ENCODE measurements at places on chromosomes 6 and 20.

GRCh38 chr6:70166088-70166958 is 136.6 kb downstream of the COL9A1 start:
- no peak for DNase-seq

DNA sequence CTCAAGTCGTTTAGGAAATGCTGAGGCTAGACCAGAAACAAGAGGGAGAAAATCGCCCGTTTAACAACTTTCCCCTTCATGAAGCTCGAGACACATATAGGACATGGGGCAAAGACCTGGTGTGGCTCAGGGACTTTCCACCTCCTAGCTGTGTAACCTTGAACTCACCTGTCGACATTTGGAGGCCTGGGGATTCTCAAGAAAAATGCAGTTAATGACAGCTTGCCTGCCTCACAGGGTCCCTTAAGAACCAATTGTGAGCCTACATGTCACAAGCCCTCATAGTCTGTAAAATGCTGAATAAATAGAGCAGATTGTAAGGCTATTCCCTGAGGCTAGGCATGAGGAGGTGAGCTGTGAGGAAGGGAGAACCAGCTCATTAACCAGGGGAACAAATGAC is 35.1 kb downstream of the MGME1 start:
- DNase-seq, result no peak

GRCh38 chr6:159493231-159493897 is 199.7 kb downstream of the SOD2 start:
- DNase-seq, result no peak

GRCh38 chr20:38589351-38589750 is 8.4 kb downstream of the ADIG start:
- no peak for DNase-seq

DNA sequence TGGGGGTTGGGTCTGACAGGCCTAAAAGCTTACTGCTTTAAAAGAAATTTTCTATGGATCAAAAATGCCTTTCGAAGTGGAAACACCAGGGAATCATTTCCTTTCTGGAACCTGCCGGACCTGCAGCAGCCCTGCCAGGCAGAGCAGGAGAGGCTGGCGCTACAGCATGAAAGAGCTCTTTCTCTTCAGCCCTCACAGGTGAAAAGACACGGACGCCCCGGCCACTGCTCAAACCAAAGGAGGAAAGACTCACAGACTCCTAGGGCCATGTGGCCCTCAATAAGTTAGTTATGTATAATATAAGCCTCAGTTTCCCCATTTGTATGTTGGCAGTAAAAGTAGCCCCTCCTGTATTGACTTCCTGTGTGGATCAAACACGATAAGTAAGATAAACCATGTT is 8.3 kb downstream of the SCML4 start:
- no peak for DNase-seq

- DNase-seq, result no peak
Measured at GRCh38 chr20:60211618-60212463, 253.6 kb downstream of the CDH26 start.

GRCh38 chr6:170436209-170436809 is 116.8 kb downstream of the PSMB1 start:
- DNase-seq, result no peak

- no peak for DNase-seq
Measured at GRCh38 chr6:147046141-147046877, 157.9 kb upstream of the STXBP5 start.

DNA sequence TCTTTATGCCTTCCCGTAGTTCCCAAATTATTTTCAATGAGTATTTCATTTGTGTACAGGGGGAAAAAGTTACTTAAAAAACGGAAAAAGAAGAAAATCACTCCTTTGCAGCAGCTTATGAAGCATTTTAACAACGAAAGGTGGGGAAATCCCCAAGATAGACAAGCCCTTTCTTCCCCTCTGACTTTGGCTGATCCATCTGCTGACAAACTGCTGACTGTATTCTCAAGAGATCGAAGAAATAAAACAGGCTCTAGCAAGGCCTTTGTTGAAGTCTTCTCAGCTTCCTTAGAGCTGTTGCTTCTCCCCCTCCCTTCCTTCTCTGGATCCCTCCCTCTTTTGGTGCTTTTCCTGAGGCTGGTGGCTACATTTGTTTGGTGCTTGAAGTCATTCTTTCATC is 325.2 kb downstream of the NRN1 start:
- no peak for DNase-seq

- no peak for DNase-seq
Measured at GRCh38 chr6:43798688-43799444, 28.9 kb downstream of the VEGFA start.

- DNase-seq, result no peak
Measured at GRCh38 chr6:3665608-3666007, 85.9 kb downstream of the PXDC1 start.

- no peak for DNase-seq
Measured at GRCh38 chr20:33474963-33475362, 14.9 kb upstream of the CBFA2T2 start.

- DNase-seq, result no peak
Measured at GRCh38 chr6:33592595-33593413, 12.7 kb upstream of the BAK1 start.

GRCh38 chr6:48098923-48099322 is 12.1 kb downstream of the PTCHD4 start:
- DNase-seq, result no peak

GRCh38 chr6:107819964-107820337 is 4.2 kb downstream of the SCML4 start:
- no peak for DNase-seq

DNA sequence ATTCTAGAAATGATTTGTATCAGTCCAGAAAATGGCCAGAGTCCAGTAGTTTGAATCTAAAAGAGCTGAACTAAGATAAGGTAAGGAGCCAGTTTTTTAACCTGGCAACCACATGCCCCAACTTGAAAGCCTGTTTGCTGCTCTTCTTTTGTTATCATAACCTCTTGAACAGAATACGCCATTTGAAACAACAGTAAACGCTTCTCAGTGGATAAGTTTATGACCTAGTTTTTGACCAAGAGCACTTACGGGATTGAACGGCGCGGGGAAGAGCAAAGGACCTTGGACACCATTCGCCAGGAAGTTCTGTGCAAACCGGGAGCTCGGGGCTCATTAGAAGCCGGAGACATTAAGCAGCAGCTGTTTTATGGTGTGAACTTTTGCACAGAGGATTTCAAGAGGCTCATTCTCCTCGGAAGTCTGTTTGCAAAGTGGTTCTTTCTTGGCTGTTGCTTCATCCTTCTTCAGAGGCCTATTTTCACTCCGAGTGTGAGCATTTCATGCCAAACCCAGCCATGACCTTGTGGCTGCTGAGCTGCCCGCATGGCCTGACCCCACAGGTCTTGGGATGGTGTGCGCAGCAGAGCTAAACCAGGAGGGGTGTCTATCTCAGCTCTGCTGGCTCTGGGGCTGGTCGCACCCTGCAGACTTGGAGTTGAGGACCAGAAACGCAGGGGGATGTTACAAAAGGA is 215.1 kb downstream of the SOX4 start:
- DNase-seq, result no peak

DNA sequence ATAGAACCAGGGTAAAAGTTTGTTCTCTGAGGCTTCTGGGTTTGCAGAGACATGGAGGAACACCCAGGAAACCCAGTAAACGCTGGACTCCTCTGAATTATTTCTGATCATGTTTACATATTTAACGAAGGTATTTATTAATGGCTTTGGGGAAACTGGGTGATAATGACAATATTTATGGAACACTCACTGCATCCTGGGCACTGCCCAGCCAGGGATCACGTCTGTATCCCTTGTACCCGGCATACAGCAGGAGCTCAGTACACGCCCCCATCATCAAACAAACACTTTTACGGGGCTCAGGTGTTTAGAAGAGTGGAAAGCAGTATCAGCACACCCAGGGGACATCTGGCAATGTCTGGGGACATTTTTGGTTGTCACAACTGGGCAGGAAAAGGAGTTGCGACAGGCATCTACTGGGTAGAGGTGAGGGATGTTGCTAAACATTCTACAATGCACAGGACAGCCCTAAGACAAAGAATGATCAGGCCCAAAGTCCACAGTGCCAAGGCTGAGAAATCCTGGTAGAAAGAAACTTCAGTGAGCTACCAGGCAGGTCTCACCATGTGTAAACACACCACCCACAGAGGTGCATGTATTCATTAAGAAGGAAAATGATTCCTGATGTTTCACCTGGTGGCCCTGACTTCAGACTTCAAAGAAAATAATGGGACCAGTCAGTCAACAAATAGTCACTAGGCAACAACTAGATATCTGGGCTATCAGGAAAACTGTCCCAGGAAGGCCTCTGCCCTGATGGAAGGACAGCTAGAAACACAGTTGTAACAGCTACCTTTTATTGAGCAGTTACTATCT is 35.3 kb downstream of the ZMYND8 start:
- DNase-seq, result no peak

DNA sequence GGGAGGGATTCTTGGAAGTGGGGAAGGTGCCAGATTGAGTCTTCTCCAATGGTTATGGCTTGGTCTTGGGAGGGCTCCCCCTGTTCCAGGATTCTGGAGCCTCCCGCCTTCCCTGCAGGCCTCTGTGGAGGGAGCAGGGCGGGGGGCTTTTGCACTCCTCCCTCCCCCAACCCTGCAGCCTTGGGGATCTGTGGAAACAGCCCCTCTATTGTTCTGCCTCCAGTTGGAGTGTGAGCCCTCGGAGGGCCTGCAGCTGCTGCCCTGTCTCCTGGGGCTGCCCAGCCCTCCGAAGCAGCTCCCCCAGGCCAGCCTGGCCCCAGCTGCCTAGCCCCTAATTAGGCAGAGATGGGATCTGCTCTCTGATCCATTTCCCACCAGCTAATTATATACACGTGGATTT is 14.7 kb downstream of the FAM110A start:
- no peak for DNase-seq

GRCh38 chr6:156883497-156884252 is 106.5 kb downstream of the ARID1B start:
- no peak for DNase-seq

- DNase-seq, result no peak
Measured at GRCh38 chr6:125792680-125793079, 1.9 kb downstream of the NCOA7 start.

DNA sequence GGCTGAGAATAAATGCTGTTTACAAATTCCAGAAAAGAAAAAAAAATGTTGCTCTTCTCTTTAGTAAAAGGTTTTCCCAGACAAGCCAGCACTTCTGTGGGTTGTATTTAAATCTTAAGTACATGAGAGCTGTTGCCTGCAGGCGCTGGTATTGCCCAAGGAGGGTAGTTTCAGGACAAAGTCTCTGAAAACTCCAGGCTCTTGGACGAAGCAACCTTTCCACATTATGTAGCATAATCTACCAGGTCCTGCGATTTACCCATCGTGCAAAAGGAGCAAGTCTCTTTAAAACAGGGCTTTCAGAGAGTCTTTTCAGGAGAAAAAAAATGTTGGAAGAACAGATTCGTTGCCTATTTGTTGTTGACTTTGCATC is 65.6 kb downstream of the PLG start:
- no peak for DNase-seq

- no peak for DNase-seq
Measured at GRCh38 chr6:23199541-23199940, 630.2 kb downstream of the HDGFL1 start.

GRCh38 chr6:24996269-24996836 is 60.6 kb upstream of the RIPOR2 start:
- no peak for DNase-seq

- peak; percentile 73 for DNase-seq
Measured at GRCh38 chr20:63502671-63503172, 3.8 kb upstream of the EEF1A2 start.

DNA sequence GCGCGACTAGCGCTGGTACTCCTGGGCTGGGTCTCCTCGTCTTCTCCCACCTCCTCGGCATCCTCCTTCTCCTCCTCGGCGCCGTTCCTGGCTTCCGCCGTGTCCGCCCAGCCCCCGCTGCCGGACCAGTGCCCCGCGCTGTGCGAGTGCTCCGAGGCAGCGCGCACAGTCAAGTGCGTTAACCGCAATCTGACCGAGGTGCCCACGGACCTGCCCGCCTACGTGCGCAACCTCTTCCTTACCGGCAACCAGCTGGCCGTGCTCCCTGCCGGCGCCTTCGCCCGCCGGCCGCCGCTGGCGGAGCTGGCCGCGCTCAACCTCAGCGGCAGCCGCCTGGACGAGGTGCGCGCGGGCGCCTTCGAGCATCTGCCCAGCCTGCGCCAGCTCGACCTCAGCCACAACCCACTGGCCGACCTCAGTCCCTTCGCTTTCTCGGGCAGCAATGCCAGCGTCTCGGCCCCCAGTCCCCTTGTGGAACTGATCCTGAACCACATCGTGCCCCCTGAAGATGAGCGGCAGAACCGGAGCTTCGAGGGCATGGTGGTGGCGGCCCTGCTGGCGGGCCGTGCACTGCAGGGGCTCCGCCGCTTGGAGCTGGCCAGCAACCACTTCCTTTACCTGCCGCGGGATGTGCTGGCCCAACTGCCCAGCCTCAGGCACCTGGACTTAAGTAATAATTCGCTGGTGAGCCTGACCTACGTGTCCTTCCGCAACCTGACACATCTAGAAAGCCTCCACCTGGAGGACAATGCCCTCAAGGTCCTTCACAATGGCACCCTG is 1.6 kb downstream of the TPBG start:
- no peak for DNase-seq

GRCh38 chr6:169101036-169101805 is 152.4 kb downstream of the THBS2 start:
- DNase-seq, result no peak

DNA sequence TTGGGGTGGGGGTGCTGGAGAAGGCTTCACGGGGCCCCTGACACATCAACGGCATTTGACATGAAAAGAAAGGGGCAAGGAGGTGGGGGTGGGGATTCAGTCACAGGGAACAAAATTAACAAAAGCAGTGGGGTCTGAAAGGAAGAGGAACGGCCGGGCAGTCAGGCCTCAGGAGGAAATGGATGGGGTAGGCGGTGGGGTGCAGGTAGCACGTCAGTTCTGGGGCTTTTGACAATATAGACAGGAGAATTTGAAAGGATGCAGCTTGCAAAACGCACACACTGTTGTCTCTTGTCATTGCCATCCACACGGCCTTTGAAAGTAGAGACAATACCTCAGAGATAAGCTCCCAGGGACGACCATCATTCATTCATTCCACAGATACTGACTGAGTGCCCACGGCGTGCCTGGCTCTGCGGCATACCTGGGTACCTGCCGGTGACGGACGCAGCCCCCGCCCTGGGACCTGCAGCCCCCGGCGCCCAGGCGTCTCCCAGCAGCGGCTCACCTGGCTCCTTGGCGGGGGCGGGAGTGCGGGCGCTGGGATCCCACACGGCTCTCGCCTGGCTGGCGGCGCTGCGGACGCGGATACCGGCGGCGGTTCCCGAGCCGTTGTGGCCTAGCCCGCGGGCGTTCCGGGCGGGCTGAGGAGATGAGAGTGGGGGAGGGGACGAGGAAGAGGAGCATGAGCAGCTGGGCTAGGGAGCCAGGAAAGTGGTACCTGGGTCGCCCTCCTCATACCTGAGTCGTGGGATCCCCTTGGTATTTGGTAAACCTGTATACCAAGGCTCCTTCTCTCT is at the start of gene SLC26A8:
Gene SLC26A8, minus strand, starts transcription at position 646 of the 800 bp plus-strand sequence. CDS start 4,934 bp downstream, outside the sequence.
- no peak for DNase-seq

Data from NCI-H1092 (cell line).